Immature natural killer cell (primary cell): ENCODE measurements at places on chromosomes 5 and 9.
A peak's percentile ranks its signal among the peaks of the same experiment; 100 is the strongest.

- no peak for DNase-seq
These were observed 58.9 kb upstream of the NR3C1 start for GRCh38 chr5:143462431-143462830.

DNA sequence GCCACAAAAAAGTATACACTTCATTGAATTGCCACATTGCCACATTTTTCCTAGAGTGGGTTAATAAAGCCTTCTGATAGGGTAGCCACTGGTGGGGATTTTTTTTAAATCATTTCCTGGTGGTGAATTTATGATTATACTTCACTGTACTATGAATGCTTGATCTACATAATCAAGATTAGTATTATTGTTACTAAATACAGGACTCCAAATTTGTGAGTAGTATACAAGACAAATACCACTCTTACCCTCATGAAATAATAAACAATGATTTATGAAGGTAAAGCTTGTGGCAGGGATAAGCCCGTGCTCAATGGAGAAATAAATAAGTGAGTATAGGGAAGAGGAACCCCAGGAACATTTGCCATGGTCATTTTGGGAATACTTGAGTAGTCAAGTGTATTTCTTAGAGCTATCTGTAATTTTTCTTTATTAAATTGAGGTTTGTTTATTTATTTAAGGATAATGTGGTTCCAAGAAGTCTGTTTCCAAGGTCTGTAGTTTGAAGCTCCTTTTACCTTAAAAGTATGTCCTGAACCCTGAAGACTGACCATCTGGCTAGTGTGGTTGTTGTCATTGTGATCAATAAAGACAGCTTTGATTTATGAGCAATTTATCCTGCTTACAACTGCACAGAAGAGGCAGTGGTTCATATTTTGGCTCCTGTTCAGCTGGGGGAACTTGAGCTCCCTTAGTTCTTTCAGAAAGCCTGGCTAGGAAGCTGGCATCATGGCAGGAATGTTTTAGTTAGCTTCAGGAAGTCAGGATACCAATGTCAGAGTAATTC, 118.6 kb downstream of the ZSWIM6 start:
- DNase-seq: no peak

GRCh38 chr5:96995419-96995818, 59.5 kb downstream of the LNPEP start:
- DNase-seq: no peak

DNA sequence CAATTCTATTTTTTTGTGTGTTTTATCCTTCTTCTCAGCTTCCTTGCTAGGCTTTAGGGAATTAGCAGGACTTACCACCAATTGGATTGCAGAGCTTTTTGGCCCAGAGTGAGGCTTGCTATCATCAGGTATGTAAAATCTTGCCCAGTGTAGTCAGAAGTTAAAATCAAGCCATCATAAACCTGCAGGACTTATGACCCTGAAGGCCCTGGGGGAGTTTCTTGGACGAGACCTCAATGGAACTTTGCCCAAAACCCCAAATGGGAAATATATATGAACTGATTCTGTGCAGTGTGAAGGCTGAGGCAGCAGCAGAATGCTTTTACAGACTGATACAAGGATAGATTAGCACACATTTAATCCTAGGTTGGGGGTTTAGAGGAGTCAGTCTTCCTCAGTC, 287.0 kb downstream of the SH3GL2 start:
- no peak for DNase-seq

- DNase-seq: no peak
These were observed 1983.5 kb upstream of the C9orf72 start for GRCh38 chr9:29556746-29557145.

DNA sequence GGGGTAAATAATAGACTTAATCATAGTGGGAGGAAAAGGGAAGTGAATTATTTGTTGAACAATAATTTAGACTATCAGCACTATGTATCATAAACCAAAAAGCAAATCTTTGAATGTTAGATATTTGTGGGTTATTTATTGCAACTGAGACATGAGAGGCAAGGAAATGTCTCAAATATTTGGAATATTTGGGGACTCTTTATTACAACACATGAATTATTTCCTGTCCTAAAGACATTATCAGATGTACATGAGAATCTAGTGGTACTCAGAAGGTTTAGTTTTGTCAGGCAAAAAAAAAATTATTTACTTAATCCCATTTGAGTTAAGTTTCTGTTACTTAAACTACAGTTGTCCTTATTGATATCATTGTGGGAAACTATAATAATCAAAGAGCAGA, 91.1 kb downstream of the TLR4 start:
- DNase-seq: no peak

DNA sequence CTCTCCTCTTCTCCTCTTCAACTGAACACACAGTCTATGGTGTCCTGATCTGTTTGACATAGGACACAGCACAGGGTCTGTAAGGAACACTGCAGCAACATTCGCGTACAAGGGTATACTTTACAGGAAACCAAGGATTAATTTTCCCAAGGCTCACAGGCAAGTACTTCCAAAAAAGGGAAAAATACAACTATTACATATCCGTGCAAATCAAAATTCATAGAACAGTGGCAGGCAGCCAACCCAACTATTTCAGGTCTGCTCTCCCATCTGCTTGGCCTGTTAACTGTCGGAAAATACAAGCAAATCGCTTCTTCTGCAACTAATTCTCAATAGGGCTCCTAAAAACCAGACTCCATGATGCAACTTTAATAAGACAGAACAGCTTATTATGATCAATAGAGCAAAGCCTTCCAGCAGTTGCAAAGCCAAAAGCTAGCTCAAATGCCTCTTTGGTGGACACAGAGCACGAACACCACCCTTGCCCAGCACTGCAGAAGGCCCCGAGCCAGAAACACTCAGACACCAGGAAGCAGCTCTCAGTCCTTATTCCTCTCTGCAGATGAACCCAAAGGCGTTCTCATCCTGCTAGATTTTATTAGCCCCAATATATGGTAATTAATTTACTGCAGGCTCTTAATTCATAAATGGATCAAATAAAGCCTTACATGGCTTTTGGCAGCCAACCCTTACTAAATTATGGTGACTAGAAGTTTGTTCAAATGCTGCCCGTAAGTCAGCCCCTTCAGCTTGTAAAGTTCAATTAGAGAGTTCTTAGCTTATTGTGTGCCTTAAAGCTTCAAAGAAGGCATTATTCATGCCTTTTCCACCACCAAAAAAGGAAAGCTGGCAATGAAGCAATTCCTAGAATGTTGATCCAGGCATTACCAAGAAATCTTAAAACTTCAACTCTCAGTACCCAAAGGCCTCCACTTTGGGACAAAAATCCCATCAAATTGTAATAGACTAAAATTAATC, 68.8 kb downstream of the ZNF608 start:
- DNase-seq: no peak

- no peak for DNase-seq
These were observed 180.4 kb downstream of the GAS1 start for GRCh38 chr9:86766912-86767311.

GRCh38 chr5:81195335-81195929, 37.7 kb upstream of the CKMT2 start:
- no peak for DNase-seq

GRCh38 chr5:65854925-65855324, 71.5 kb upstream of the ERBIN start:
- DNase-seq: no peak

- DNase-seq: no peak
These were observed 19.1 kb downstream of the PTGS1 start for GRCh38 chr9:122389799-122390481.

- DNase-seq: peak; percentile 39
These were observed 14.1 kb upstream of the OR2S2 start for GRCh38 chr9:35972093-35972492.

GRCh38 chr5:144219869-144220268, 49.2 kb downstream of the KCTD16 start:
- DNase-seq: no peak

DNA sequence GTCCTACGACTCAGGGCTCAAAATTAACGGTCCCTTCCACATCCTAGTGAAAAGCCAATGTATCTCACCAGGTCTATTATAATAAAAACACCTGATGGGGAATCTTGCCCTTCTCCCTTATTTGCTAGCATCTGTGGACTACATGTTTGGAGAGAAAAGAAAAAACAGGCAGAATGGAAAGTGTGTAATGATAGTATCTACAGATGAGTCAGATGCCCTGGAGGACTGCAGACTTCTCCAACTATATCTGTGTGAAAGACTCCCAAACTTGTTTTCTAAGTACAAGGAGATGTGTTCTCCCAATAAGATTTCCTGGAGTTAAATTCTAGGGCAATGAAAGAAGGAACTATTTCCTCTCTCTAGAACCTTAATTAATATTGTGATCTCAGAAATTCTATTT, 66.0 kb downstream of the FOXB2 start:
- DNase-seq: no peak

GRCh38 chr9:131837836-131838235, 98.0 kb upstream of the RAPGEF1 start:
- DNase-seq: no peak
